HFFc6 (cell line): ENCODE measurements at places on chromosomes 6 and 20.

GRCh38 chr6:105112577-105112976 lies 67.2 kb downstream of the POPDC3 start:
- DNase-seq, result no peak

GRCh38 chr6:37339741-37340638 lies 13.8 kb upstream of the RNF8 start:
- no peak for DNase-seq

GRCh38 chr6:52843605-52844004 lies 3.0 kb upstream of the GSTA5 start:
- DNase-seq, result no peak

DNA sequence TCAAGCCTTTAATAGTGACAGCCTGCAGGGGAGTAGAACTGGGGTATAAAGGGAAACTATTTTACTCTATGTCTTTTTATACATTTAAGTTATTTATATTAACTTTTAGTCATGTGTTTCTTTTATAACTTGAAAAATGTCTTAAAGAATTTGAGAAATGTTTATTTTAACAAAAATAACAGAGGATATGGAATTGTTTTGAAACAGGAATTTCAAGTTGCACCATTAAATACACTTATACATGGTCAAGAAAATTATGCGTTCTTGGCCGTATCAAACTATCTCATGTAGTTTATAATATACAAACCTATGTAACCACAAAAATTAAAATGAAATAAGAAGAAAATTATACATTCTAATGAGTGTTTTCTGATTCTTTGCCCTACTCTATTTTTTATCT lies 282.7 kb downstream of the GRIK2 start:
- DNase-seq, result no peak

- DNase-seq, result no peak
Measured at GRCh38 chr6:40620574-40621240, 33.5 kb upstream of the LRFN2 start.

- DNase-seq, result peak; percentile 92
Measured at GRCh38 chr6:33785778-33786177, 3.2 kb downstream of the LEMD2 start.

DNA sequence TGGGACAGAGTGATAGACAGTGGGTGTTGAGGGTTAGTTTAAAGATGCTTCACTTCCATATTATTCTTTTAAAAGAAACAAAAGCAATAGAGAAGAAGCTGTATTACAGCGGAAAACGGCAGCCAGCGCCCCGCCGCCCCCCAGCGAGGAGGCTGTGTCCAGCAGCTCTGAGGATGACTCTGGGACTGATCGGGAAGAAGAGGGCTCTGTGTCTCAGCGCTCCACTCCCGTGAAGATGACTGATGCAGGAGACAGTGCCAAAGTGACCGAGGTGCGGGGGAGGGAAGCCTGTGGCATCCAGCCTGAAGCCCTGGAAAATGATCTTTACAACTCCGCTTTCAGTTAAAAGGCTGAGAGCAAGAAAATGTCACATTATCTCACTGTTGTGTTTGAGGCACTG lies 100.2 kb downstream of the FIG4 start:
- no peak for DNase-seq

DNA sequence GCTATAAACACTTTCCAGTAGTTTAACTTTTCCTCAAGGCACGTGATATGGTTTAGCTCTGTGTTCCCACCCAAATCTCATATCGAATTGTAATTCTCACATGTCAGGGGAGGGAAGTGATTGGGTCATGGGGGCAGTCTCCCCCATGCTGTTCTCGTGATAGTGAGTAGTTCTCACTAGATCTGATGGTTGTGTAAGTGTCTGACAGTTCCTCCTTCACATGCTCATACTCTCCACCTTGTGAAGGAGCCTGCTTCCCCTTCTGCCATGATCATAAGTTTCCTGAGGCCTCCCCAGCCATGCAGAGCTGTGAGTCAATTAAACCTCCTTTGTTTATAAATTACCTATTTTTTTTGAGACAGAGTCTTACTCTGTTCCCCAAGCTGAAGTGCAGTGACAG lies 127.9 kb downstream of the DTNBP1 start:
- no peak for DNase-seq

GRCh38 chr6:132190815-132191175 lies 210.5 kb downstream of the MOXD1 start:
- peak; percentile 41 for DNase-seq

DNA sequence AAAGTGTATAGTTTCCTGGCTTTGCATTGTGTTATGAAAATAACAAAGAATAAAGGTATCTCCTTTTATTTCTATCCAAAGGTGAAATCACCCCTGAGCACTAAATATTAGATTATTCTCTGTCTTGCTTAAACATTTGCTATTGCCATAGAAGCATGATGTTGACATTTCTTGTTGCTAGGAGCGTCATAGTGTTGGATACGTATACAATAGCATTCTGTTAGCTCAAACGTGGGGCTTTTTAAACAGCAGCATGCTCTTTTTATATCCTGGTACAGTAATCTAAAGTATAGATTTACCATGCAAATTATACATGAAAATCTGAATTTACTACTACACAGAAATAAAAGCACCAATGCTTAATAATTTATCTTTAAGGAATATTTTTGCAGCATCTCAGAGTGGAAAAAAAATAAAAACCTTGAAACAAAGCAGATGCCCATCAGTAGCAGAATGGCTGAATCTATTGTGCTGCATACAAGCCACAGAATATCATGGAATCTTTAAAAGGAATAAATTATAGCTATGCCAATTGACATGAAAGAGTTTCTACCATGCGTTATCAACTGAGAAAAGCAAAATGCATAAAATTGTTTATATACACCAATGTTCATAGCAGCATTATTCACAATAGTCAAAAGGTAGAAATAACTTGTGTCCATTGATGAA lies 9.6 kb upstream of the HSF2 start:
- no peak for DNase-seq

DNA sequence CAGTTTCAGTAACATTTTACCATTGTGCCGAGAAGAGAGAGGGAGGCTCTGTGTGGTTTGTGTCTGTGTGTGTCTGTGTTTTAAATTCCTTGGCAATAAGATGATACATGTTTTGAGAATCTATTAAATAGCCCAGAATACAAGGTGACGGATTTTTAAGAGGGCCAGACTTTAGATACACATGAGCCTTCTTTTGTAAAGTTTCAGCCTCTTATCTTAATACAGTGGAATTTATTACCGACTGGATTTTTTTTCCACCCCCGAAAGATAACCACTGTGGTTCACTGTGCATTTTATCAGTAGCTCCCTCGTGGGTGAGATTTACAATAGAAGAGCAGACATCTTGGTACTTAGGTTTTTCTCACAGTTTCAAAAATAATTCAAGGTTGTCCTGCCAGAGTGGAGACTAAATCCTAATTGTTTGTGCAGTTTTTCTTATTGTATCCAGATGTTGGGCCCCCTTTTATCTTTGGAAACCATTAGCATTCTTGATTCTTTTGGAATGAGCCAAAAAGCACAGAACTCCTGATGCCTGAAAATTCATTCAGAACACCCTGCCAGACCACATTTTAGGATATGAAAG lies 49.9 kb downstream of the STK4 start:
- DNase-seq, result peak; percentile 44
